ENCODE measurements at places on chromosomes 1 and 21.

GRCh38 chr1:88847643-88848042, 43.7 kb downstream of the GTF2B start:
- DNase-seq = no peak

DNA sequence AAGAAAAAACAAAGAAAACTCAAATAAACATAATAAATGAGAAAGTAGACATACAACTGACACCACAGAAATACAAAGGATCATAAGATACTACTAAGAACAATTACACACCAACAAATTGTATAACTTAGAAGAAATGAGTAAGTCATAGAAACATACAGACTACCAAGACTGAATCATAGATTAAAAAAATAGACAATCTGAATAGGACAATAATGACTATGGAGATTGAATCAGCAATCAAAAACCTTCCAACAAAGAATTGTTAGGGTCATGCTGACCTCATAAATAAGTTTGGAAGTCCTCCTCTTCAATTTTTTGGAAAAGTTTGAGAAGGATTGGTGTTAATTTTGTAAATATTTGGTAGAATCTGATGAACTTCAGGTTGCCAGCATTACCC, 159.0 kb downstream of the PTBP2 start:
- no peak for DNase-seq

GRCh38 chr1:108591466-108591865, 31.6 kb downstream of the EEIG2 start:
- no peak for DNase-seq

GRCh38 chr21:42845296-42845965, 33.9 kb downstream of the WDR4 start:
- peak; percentile 40 for DNase-seq

DNA sequence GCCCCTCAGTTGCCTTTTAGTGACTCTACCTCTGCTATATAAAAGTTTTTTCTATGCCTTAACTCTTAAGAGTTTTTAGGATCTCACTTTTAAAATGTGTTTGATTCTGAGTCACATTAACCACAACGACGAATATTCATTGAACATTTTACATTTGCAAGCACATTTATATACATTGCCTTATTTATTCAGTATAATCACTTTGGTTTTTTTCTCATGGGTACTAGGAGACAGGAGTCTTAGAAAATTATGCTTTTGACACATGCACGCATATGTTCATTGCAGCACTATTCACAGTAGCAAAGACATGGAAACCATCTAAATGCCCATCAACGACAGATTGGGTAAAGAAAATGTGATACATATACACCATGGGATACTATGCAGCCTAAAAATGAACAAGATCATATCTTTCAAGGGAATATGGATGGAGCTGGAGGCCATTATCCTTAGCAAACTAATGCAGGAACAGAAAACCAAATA, 236.9 kb upstream of the SPAG17 start:
- DNase-seq = no peak

GRCh38 chr1:42913426-42914091, 45.1 kb downstream of the SLC2A1 start:
- peak; percentile 62 for DNase-seq

- no peak for DNase-seq
These were observed 17.4 kb downstream of the SNX27 start for GRCh38 chr1:151629278-151629677.
